ENCODE measurements at places on chromosomes 1 and 21.

- DNase-seq: no peak
- no peaks in the 10 kb centered on the region for H3K36me3 ChIP-seq
Measured at GRCh38 chr1:75838079-75838478, 41.4 kb downstream of the MSH4 start.

- no peaks in the 10 kb centered on the region for H3K36me3 ChIP-seq
- H3K4me3 ChIP-seq: no peak overlapping the region
- no peak overlapping the region for H3K27ac ChIP-seq
- no peaks in the 10 kb centered on the region for H3K27me3 ChIP-seq
- peak; percentile 50 for DNase-seq
Measured at GRCh38 chr1:44036409-44037139, 5.3 kb upstream of the SLC6A9 start.

- no peak for DNase-seq
- no peaks in the 10 kb centered on the region for H3K36me3 ChIP-seq
- H3K4me3 ChIP-seq: no peak overlapping the region
Measured at GRCh38 chr1:209134001-209134400, 449.5 kb upstream of the CAMK1G start.

GRCh38 chr1:244387415-244387814, 64.3 kb downstream of the ADSS2 start:
- no peak for DNase-seq
- no peaks in the 10 kb centered on the region for H3K36me3 ChIP-seq

DNA sequence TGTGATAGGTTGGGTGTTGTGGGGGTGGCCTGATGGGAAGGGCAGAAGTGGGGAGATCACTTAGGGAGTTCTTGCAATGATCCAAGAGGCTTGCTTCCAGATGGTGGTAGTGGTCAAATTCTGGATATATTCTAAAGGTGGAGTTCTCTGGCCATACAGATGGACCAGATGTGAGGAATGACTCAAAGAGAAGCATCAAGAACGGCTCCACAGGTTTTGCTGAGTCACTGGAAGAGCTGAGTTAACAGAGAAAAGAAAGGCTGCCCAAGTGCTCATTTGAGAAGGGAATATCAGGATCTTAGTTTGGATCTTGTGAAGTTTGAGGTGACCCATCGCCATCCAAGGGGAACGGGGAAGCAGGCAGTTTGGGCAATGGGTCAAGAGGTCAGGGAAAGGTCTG, 192.9 kb upstream of the GALNT2 start:
- H3K27me3 ChIP-seq: peaks cover 4% of the 10 kb centered on the region
- no peak overlapping the region for H3K27ac ChIP-seq
- H3K4me3 ChIP-seq: no peak overlapping the region
- no peaks in the 10 kb centered on the region for H3K36me3 ChIP-seq
- no peak for DNase-seq

DNA sequence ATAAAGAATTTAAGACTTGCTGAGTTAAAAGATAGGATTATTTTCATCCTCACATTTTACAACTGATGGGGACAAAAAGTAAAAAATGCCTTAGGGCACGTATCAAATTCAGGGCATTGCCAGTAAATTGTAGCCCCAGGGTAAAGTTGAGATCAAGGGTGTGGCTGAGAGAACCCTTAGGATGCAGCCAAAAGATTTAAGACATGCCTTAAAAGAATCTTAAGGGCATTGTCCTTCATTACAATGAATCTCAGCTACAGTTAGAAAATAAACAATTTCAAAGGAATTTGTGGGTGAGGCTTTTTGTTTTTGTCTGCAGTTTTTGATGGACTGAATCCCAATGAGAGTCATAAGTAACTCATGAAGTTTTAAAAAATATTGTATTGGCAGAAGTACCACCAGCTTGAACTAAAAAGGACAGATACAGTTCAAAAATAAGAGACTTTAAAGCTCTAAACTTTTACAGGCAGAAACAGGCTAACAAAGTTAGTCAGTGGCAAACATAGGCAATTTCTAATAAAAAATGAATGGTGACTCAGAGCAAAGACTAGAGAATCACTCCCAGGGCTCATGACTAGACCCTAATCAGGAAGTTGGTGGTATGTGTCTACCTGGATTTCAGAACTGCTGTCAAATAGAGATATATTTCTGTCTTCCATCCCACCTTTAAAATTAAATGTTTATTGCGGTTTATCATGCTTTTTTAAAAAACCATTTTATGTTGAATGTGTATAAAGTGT, 165.1 kb upstream of the SNX7 start:
- H3K4me3 ChIP-seq: no peak overlapping the region
- no peaks in the 10 kb centered on the region for H3K4me1 ChIP-seq
- H3K36me3 ChIP-seq: no peaks in the 10 kb centered on the region
- H3K27ac ChIP-seq: no peak overlapping the region

DNA sequence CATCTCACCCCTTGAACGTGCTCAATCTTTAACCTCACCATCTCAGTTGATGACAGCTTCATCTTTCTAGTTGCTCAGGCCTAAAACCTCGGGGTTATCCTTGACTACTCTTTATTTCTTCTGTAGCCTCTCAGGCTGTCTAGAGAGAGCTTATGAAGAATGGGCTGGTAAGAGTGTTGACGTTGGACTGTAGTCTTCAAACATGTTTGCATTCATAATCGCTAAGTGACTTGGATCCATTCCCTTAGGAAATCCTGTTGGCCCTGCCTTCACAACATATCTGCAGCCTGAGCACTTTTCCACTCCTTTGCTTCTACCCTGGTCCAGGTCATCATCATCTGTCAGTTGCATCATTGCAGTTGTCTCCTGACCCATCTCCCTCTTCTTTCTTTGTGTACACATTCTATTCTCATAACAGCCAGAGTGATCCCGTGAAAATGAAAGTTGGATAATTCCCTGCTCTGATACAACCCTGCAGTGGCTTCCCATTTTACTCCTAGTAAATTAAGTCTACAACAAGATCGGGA, 10.5 kb downstream of the UCK2 start:
- no peak overlapping the region for H3K27ac ChIP-seq
- H3K27me3 ChIP-seq: no peaks in the 10 kb centered on the region
- peaks cover 16% of the 10 kb centered on the region for H3K4me1 ChIP-seq
- no peak for DNase-seq

- no peak for DNase-seq
- H3K4me3 ChIP-seq: no peak overlapping the region
- H3K4me1 ChIP-seq: no peaks in the 10 kb centered on the region
- no peaks in the 10 kb centered on the region for H3K36me3 ChIP-seq
Measured at GRCh38 chr1:241202401-241202800, 154.6 kb downstream of the RGS7 start.

DNA sequence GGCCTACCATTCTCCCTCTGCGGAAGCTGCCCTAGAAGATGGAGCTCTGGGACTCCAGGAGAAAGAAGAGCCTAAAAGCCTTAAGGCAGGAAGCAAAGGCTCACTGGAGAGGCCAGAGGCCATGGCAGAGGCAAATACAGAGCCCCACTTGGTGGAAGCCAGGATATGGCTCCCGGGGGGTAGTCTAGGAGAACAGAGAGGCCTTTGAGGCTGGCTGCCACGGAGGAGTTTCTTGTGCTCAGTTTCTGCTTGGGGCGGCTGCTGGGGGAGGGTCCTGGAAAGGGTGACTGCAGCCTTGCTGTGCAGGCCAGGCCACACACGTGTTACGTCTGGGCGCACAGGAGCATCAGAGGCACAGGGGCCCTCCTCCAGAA, 5.4 kb downstream of the CC2D1B start:
- no peak overlapping the region for H3K27ac ChIP-seq
- no peak overlapping the region for H3K4me3 ChIP-seq
- peaks cover 86% of the 10 kb centered on the region for H3K36me3 ChIP-seq
- no peaks in the 10 kb centered on the region for H3K27me3 ChIP-seq
- DNase-seq: no peak
- peaks cover 17% of the 10 kb centered on the region for H3K4me1 ChIP-seq

DNA sequence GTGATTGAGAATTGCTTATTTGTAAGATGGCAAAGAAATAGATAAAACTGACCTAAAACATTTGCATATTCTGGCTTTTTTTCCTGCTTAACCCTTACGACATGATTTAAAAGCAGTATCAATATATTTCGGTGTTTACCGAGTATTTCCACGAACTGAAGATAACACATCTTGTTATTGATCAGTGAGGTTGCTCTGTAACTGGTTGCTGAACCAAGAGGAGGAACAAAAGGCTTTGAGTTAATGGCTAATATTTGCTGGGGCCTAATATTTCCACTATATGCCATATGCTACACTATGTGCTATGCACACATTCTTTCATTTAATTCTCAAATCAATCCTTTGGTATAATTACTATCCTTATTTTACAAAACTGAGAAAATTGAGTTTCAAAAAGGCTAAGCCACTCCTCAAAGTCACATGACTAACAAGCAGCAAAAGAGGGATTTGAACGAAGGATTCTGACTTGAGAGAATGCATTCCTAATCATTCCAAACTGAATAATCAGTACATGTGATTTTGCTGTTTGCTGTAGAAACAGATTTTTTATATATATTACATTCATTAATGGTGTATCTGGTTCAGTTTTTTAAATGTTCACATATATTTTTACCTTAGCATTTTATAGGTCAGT, 346.0 kb downstream of the USP25 start:
- no peak overlapping the region for H3K27ac ChIP-seq
- H3K27me3 ChIP-seq: no peaks in the 10 kb centered on the region
- no peak overlapping the region for H3K4me3 ChIP-seq
- no peaks in the 10 kb centered on the region for H3K4me1 ChIP-seq

DNA sequence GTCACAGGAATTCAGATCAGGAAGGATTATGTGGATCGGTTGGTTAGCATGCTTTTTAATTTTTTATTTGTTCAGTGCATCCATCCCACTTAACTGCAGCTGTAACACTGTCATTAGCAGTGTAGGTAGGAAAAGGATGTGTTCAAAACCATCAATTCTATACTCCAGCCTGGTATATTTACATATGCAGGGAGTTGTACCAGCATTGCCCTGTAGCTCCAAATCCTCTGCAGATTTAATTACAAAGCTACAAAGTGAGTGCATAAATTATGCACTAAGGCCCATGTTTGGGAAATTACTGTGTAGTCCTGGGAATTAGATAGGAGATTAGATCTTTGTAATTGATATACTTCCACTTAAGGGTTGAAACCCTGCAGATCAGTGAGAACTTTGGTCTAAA, 15.9 kb upstream of the OSBPL9 start:
- no peak overlapping the region for H3K4me3 ChIP-seq
- H3K27me3 ChIP-seq: no peaks in the 10 kb centered on the region
- H3K36me3 ChIP-seq: no peaks in the 10 kb centered on the region
- DNase-seq: no peak
- H3K4me1 ChIP-seq: no peaks in the 10 kb centered on the region

DNA sequence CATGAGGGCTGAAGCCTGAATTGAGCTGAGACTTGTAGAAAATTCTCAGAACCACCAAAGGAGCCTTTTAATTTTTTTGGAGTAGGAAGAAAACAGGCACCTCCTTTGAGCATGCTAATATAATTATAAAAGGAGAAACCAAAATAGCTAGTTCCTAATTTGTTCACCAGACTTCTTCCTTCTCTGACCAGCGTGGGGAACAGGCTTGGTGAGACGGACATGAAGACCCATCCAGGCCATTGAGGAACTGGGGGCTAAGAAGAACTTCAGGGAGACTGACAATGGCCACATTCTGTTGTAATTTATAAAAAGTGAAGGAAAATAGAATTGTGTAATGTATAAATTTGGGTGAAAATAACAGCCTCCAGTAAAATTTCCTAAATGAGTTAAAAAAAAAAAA, 62.6 kb downstream of the MAN1C1 start:
- no peaks in the 10 kb centered on the region for H3K36me3 ChIP-seq
- H3K4me3 ChIP-seq: no peak overlapping the region
- H3K27ac ChIP-seq: no peak overlapping the region
- no peak for DNase-seq
- H3K27me3 ChIP-seq: peaks cover 10% of the 10 kb centered on the region
- peaks cover 13% of the 10 kb centered on the region for H3K4me1 ChIP-seq

DNA sequence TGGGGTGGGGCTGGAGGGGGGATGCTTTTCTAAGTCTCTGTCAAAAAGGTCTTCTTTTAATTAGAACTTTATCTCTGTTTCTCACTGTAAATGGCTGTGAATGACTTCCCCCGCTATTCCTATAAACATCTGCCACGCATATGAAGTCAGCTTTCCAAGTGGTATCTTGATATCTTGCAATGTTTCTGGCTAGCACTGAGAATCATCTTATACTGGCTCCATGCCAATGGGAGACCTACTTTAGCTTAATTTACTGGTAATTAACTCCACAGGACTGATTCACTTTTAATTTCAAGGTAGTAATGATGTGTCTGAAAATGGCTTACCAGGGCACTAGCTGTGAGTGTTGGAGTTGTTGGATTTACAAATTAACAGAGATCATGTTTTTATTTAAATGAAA, 4.3 kb downstream of the GPR88 start:
- peaks cover 5% of the 10 kb centered on the region for H3K4me1 ChIP-seq
- H3K36me3 ChIP-seq: no peaks in the 10 kb centered on the region
- no peak overlapping the region for H3K4me3 ChIP-seq
- no peak for DNase-seq

- H3K36me3 ChIP-seq: peaks cover 82% of the 10 kb centered on the region
- no peaks in the 10 kb centered on the region for H3K27me3 ChIP-seq
- no peaks in the 10 kb centered on the region for H3K4me1 ChIP-seq
- no peak overlapping the region for H3K4me3 ChIP-seq
Measured at GRCh38 chr1:243623841-243624240, 226.2 kb downstream of the AKT3 start.

DNA sequence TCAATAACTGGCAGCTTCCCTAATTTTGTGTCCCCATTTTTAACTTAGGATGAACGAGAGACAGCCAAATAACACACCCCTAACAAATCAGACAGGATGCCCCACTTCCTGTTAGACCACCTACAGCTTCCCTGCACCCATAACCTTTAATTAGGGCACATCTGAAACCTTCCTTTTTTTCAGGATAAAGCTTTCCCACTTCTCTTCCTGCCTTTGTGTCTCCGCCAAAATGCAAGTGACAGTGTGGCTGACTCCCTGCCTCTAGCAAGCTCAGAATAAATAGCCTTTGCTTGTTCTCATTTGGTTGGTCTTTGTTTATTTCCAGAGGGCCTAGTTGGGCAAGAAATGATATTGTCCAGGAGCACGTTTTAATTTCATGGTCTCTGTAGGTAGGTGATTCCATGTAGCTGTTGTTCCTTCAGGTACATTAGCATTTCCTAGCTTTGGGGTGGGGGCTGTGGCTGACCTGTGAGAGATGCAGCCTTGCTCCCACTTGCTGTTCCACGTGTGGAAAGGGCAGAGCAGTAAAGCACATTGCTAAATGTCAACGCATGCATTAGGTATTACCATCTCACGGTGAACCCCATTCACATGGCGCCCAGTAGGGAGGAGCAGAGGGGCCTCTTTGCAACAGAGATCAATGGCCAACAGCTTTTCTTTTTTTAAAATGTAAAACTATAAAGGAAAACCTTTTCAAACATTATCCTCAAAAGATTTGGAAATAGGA, 154.9 kb downstream of the ST6GALNAC3 start:
- no peak for DNase-seq
- H3K27ac ChIP-seq: no peak overlapping the region
- no peaks in the 10 kb centered on the region for H3K36me3 ChIP-seq
- peaks cover 2% of the 10 kb centered on the region for H3K27me3 ChIP-seq

- DNase-seq: no peak
- H3K4me3 ChIP-seq: no peak overlapping the region
- H3K36me3 ChIP-seq: no peaks in the 10 kb centered on the region
- no peak overlapping the region for H3K27ac ChIP-seq
- no peaks in the 10 kb centered on the region for H3K4me1 ChIP-seq
Measured at GRCh38 chr1:33244143-33244808, 12.0 kb upstream of the ZNF362 start.

GRCh38 chr1:31712068-31712467, 8.3 kb upstream of the COL16A1 start:
- H3K27me3 ChIP-seq: peaks cover 54% of the 10 kb centered on the region
- no peaks in the 10 kb centered on the region for H3K36me3 ChIP-seq
- no peak overlapping the region for H3K27ac ChIP-seq
- DNase-seq: no peak
